ENCODE measurements at places on chromosomes 2 and 18.

GRCh38 chr18:77132369-77133050 is at the start of gene MBP:
TSS of gene MBP (minus strand) at chr18:77132783. CDS start at chr18:77105261, 27,522 bp downstream.
- DNase-seq, result no peak

GRCh38 chr2:9753665-9754531 is 89.4 kb upstream of the TAF1B start:
- DNase-seq, result no peak

DNA sequence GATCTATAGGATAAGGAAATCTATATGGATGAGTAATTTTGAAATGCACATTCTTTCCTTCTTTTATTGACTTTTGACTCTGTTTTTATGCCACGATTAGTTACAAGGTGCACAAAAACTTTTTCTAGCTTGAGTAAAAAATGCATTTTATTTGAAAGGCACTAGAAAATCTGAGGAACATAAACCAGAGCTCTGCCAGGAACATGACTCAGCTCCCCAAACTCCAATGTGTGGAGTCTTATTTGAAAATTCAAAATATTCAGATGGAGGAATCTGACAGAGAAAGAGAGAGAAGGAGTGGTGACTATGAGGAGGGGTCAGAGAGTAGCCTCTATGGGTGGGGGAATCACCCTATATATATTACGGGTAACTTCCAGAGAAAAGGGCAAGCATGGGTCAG is 231.0 kb downstream of the DCC start:
- no peak for DNase-seq

GRCh38 chr2:230269715-230270114 is 44.2 kb downstream of the SP140 start:
- DNase-seq, result no peak

DNA sequence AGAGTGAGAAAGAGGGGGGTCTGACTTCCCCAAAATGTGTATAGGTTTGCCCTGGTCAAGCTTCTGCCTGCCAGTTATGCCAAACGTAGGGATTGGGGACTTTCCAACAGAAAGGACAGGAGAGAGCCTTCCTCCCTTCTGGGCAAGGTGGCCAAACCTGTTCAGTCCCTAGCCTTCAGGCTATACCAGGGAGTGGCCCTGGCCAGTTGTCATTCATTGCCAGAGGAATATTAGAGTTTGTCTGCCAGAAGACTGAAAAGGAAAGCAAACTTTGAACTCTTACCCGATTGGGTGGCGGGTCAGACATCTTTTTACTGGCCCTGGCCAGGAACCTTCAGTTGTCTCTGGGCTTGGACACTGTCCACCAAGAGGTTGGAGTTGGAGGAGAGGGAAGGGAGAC is 22.1 kb downstream of the RAB3GAP1 start:
- DNase-seq, result no peak

DNA sequence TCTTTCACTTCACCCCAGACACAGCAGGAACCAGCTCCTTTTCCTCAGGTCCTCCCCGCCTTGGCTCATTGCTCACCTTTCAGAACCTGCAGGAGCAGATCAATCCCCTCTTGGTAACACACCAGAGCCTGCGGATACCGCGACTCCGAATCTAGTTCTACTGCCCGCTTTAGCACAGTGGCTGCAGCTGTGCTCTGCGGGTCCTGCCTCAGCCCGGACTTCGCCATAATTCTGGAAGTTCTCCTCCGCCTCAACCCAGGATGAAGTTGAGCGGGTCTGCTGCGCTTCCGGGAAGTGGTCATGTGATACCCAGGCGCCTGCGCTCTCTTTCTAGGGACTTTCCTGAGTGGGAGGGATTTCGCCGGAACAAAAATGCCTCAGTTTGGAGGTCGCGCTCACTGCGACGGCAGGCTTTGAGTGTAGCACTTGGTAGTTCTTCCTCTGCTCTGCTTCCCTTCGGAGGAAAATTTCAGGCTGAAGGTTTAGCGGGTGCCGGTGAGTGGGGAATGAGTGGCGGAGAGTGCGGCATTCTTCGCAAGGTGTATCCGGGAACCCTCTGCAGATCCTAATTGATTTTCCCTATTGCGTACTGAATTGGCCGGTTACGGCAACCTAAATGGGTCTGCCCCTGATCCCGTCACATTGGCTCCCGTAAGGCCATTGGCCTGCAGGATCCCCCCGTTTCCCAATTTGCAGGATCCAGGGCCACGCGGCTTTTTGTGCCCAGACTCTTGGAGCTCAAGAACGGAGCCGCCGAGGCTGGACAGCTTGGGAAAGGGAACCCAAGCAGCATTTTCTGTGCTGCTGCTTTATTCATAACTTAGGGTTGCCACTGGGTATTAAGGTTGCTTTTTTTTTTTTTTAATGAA is at the start of the genes MITD1 and MRPL30:
TSS of gene MITD1 (minus strand) at position 304 of the 869 bp plus-strand sequence. CDS start at position 227, 77 bp downstream.
TSS of gene MRPL30 (plus strand) at position 430 of the 869 bp plus-strand sequence. CDS start 5,020 bp downstream, outside the sequence.
- DNase-seq, result peak; percentile 88

DNA sequence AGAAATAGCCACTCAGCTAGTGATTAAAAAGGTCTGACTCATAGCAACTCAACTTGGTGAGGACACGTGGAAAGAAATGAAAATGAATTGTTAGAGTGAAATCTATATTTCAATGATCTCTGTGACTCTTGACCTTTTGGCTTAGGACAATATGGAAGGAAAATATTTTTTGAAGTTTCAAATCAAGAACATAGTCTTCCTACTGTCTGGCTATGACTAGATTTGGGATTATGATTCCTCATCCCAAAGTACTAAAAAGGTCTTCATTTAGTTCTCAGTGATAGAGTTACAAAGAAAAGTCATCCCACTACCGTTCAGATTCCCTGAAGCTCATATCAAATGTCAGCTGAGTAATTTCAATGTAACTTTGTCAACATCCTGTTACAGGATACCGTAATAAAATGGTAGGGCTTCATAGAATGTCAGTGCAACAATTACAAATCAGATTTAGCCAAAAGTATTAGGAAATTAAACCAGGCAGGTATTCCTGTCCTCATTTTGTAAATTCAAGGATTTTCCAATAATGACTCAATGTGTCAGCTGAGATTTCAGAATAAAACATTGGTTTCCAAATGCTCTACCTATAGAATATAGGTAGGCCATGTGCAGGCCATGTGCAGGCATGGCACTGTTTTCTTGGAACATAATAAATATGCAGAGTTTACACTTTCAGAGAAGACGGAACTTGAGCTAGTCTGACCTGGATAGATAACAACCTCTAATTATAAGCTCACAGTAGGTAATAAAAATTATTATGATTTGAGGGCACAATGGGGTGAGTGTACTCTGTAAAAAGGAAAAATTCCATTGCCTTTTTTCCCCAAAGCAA is 36.0 kb downstream of the ANKRD29 start:
- DNase-seq, result no peak

DNA sequence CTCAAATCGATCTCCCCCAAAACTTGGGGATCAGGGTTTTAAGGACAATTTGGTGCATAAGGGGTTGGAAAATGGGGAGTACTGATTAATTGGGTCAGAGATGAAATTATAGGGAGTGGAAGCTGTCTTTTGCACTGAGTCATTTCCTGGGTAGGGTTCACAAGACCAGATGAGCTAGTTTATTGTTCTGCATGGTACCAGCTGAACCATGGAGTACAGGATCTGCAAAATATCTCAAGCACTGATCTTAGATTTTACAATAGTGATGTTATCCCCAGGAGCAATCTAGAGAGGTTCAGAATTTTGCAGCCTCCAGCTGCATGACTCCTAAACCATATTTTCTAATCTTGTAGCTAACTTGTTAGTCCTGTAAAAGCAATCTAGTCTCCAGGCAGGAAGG is 73.1 kb downstream of the CPO start:
- DNase-seq, result no peak

DNA sequence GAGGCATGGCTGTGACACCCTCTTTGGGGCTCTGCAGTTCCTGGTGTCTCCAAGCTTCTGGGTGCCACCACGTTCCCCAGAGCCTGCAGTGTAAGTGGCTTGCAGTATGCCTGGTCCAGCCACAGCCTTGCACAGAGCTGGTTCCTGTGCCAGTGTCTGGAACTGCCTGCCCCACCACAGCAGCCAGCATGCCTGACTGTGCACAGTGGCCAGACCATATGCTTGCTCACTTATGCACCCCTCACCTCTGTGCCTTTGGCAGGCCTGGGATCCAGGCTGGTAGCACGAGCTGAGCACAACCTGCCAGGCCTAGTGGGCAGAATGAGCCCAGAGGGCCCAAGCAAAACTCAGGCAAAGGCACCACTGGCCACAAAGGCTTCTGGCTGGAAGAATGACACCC is 154.1 kb downstream of the DPP4 start:
- no peak for DNase-seq

DNA sequence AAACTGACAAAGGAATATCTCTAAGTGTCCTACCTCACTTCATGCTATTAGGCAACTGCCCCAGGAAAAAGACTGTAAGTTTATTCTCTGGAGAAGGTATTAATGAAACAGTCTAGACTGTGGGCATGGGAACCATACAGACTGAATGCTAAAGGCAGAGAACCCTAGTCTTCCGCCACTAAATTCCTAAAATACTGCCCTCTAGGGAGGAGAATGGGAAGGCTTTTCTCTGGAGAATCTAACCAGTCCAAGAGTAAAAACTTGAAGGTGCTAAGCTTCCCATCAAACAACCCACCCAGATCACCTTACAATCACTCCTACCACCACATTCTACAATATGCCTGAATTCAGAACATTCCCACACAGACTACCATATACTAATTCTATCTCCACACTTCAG is 3.4 kb downstream of the SRBD1 start:
- no peak for DNase-seq

DNA sequence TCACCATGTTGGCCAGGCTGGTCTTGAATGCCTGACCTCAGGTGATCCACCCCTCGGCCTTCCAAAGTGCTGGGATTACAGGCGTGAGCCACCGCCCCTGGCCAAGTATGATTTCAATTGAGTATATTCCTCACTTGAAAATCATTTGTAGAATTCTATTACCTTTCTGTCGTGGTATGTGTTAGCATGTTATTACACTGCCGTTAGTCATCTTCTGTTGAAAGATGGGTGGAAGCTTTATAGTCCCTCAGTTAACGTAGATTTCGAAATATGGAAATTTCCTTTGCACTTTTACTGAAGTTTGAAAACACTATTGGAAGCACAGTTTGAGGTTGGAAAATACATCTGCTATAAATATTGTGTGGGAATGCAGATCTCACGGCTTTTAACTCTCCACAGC is 14.7 kb downstream of the NIFK start:
- peak; percentile 49 for DNase-seq

DNA sequence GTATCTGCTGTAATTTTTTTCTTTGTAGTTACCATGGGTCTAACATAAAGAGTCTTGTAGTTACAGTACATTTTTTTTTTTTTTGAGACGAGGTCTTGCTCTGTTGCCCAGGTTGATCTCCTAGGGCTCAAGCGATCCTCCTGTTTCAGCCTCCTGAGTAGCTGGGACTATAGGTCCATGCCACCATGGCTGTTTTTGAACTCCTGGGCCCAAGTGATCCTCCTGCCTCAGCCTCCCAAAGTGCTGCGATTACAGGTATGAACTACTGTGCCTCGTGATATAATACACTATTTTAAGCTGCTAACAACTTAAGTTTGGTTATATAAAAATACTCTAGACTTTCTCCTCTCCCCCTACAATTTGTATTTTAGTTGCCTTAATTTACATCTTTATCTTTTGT is 46.3 kb downstream of the ASB1 start:
- no peak for DNase-seq

DNA sequence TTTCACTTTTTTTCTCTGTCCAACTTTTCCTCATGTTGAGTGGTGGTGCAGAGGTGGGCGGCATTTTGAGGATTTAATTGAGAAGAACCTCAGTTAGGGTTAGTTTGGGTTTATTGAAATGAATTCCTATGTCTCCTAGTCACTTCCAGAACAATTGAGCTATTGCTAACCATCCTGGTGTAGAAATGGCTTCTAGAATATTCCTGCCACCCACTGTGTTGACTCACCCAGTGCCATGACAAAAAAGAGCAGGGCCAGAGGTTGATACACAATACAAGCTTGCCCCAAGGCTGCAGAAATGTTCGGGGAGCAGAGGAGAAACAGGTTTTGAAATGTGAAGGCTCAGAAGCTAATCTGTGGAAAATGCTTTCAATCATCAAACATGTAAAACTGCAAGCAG is 167.1 kb upstream of the TRIB2 start:
- DNase-seq, result no peak

DNA sequence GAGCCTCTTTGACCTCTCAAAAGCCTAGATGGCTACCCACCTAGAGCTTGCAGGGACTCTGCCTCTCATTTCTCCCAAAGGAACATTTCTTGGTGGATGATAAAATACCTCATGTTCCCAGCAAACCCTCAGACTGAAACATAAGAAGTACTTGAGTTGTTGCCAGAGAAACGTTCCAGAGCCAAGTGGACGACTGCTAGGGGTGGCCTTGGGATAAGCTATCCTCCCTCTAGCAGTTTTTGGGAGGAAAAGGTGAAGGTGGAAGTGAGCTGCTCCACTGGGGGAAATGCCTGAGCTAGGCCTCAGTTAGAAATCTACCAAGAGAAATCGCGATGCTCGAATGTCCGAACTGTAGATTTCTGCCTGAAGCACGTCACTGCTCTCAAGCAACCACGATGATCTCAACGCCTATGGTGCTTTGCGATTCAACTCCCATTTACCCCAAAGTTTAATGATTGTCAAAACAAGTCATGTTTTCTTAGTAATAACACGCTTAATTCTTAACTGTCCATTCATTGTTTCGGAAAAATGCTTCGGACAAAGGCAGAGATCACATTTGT is 91.5 kb downstream of the CCBE1 start:
- no peak for DNase-seq

DNA sequence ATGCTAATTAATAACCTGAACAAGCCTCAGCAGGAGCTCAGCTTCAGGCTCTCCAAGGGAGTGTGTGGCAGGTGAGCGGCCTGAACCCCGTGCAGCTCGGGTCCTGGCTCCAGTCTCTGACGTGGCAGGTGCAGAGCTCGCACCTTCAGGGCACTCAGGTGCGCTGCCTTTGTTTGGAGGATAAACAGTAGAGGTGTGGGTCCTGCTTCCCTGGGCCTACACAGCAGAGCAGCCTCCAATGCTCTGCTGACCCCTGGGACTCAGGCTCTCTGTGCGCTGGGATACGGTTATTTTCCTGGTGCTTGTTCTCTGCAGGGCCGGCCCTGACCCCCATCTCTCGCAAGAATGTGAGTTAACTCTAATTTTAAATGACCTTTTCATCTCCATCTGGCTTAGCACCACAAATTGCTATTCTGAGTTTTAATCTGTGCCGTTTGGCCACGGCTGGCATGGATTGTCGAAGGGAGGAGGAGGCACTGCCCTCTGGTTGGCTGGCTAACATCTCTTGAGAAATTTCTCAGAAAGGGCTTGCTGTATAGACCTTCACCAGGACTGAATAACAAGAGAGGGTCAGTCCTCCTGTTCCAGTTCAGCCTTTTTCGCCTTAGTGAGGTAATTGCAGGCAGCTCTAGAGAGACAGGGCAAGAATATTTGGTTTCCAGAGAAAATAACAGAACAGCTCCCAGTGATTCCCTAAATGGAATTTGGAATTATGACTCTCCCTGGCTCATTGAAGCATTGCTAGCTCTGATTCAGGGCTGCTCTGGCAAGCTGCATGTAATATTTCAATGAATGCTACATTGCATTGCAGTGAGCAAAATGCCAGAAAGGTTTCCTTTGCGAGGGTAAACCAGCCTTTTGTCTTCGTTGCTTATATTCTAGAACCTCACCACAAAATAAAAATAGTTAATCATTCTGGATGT is 161.8 kb downstream of the DCDC2C start:
- DNase-seq, result no peak
